ENCODE measurements at places on chromosomes 12 and 14.

GRCh38 chr14:45807178-45807899 lies 554.3 kb upstream of the MIS18BP1 start:
- no peak for DNase-seq

DNA sequence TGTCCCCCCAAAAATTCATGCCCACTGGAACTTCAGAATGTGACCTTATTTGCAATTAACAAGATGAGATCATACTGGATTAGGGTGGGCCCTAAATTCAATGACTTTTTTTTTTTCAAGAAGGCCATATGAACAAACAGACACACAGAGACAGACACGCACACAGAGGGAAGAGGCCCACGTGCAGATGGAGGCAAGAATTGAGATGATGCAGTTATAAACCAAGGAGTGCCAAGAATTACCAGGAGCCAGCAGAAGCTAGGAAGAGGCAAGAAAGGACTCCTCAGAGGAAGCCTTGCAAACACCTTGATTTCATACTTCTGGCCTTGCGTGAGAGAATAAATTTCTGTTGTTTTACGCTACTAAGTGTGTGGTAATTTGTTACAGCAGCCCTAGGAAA lies 33.4 kb downstream of the NELL2 start:
- DNase-seq, result no peak

GRCh38 chr12:100820314-100820713 lies 25.7 kb downstream of the ANO4 start:
- no peak for DNase-seq

DNA sequence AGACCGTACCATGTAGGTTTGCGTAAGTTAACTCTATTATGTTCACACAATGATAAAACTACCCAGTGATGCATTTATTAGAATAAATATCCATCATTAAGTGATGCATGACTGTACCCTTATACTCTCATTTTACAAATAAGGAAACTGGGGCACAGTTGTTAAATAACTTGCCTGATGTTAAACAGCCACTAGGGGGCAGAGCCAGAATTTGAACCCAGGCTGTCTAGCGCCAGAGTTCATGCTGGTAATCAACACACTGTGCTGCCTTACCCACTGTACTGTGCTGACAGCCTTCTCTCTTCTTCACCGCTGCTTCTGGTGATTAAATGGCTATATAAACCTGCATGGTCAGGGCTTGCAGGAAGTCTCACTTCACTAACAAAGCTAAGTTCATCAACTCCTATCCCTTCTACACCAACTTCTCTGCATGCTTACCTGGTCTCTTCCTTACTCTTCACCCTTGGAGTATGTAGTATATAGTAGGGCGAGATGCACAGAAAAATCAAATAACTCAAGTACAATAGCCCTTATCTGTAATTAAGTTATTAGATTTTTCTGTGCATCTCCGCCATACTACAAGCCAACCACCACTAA lies 43.6 kb upstream of the APPL2 start:
- peak; percentile 21 for DNase-seq

GRCh38 chr12:6183689-6184428 lies 16.3 kb upstream of the CD9 start:
- DNase-seq, result no peak

DNA sequence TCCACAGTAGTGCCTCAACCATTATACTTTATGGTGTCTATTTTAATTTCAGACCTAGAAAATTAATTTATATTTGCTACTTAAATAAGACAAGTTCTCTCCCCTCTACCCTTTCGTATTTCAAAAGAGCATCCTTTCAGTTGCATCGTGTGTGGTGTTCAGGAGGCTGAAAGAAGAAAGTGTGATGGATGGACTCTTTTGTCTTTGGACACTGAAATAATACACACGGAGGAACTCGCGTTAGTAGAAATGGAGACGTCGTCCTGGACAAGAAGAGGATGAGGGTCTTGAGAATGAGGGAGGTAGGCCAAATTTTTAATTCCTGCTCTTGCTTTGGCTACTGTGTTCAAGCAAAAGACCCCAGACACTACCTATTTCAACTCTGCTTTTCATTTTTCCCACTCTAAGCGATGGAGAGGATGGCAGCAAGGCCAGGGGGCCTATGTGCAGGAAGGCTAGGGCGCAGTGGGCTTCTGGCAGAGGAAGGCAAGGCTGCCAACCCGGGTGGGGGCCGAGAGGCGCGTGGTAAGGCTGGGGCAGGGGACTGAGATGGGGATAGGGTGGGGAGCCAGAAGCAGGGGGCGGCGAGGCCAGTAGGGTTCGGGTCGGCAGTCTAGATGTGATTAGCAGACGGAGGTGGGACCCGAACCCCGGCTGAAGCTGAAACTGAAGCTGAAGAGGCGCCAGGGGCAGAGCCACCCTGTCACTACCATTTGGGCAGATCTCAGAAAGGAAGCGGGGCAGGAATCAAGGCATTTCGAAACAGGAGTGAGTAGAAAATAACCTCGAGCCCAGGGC lies 722 bp downstream of the TMED8 start:
- peak; percentile 43 for DNase-seq

DNA sequence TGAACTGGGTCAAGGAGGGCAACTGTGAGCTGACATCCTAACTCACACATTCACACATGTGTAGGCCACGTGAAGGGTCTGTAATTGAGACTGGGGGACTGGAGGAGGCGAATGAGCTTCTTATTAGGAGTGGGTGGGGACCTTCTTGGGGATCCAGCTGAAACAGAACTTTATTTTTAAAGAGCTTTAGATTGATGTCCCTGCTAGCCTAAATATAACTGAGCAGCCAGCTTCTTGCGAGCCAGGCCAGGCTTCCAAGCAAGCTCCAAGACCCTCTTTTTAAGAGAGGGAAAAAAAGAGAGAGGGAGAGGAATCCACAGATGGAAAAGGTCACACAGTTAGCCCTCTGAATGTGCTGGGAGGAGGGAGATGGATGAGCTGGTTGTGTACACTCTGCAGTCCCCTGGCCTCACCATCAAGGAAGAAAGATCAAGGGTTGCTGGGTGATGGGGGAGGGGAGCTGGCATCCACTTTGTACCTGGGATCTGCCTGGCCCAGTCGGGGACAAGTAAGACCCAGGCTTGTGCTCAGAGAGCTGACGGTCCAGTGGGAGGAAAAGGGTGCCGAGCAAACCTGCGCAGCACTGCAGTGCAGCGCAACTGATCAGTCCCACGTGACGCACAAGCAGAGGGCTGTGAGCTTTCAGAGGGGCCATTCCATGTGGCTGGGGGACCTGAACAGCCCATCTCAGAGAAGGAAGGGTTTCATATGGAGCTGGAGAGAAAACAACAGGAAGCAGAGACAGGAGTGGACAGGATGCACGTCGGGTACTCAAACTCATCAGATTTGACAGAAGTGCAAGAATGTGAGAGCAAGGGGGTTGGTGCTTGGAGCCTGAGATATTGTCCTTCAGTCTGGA lies 154.5 kb downstream of the ZFP36L1 start:
- DNase-seq, result no peak

GRCh38 chr12:55736780-55737580 lies 5.9 kb upstream of the GDF11 start:
- DNase-seq, result peak; percentile 62

DNA sequence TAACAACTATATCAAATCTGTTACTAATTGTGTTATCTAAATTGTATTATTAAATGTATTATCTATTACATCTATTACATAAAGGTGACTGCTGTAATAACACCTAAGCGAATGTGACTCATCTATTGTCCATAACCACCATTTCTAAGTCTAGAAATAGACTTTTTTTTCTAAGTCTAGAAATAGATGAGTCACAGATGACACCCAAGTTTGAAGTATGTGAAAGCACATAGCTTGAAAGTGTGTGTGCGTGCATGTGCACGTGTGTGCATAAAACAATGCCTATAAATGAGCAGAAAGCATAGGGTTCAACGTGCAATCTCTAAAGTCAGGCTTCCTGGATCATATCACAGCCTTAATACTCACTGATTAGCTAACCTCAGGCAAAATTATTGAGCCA lies 451.3 kb upstream of the USP15 start:
- no peak for DNase-seq

DNA sequence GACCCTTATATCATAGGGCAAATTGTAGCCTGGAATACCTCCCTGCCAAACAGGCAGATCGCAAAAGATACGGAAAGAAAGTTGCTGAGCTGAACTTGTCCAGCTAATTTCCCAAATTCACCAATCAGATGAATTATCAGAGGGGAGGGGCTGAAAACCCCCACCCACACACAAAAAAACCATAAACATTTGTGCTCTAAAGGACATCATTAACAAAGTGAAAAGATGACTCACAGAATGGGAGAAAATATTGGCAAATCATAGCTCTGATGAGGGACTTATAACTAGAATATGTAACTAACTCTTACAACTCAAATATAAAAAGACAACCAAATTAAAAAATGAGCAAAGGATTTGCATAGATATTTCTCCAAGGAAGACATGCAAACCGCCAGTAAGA lies 36.3 kb downstream of the PTHLH start:
- DNase-seq, result no peak

GRCh38 chr12:132547205-132547740 lies 57.3 kb downstream of the FBRSL1 start:
- DNase-seq, result no peak

All from activated naive CD4-positive, alpha-beta T cell treated with Interleukin-2 at 50 U/mL for 16 hours (primary cell).